ENCODE measurements at places on chromosomes 2 and 18.

- DNase-seq, result no peak
Observed at GRCh38 chr2:209619782-209620181, 151.8 kb upstream of the UNC80 start.

GRCh38 chr2:3522961-3523421 lies 3.7 kb upstream of the ADI1 start:
- peak; percentile 60 for DNase-seq

GRCh38 chr2:204695506-204695905 lies 150.2 kb downstream of the PARD3B start:
- no peak for DNase-seq

GRCh38 chr18:52991246-52991645 lies 651.2 kb downstream of the DCC start:
- no peak for DNase-seq

DNA sequence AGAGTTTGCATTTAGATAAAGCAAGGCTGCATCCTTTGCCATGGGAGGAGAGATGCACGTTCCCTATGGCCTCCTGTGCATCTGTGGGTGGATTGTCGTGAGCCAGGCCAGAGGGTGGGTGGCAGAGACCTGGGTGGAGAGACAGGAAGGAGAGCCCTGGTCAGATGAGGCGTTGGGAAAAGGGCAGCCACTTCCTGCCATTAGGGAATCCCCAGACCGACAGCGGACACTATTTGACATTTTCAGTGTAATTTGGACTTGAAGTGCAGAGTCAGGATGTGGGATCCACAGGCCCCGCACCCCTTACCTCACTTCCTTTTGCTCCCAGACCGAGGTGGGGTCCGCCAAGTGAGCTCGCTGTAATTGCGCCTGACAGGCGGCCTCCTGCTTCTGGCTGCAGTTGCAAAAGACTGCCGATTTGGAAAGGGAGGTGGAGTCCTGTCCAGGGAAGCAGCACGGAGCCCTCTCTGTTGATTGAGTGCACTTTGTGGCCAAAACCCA lies 150.0 kb downstream of the DYSF start:
- DNase-seq, result no peak

Measured in HepG2 (cell line).